ENCODE measurements at places on chromosomes 7 and 10. TPM values are rescaled to one million over a fixed set of nuclear protein-coding genes. Genes with fewer than 3 reads are reported as not detected.
A peak's percentile ranks its signal among the peaks of the same experiment; 100 is the strongest.

EPHB6 gene
- 10.9 TPM for total RNA-seq

PNLIPRP1 gene
- not detected for total RNA-seq

DNA sequence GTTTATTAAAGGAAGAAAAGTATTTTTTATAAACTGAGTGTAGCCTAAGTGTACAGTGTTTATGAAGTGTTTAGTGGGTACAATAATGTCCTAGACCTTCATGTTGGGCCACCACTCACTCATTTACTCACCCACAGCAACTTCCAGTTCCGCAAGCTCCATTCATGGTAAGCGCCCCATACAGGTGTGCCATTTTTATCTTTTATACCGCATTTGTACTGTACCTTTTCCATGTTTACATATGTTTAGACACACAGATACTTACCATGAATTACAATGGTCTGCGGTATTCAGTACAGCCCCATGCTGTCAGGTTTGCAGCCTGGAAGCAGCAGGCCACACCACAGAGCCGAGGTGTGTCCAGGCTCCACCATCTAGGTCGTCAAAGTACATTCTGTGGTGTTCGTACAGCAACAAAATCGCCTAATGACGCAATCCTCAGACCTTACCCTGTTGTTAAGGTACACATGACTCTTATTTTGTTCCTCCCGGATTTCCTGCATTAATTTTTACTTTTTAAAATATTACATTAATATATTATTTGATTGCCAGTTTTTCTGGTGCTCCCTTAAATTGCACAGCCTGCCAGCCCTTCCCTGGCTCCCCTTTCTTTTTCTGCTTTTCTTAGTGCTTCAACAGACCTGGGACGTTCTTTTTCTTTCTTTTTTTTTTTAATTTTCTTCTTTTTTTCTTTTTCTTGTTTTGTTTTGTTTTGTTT lies 881 bp upstream of the SSBP1 start:
- peak; percentile 3 for DNase-seq

BTBD16 gene
- total RNA-seq: not detected

DNA sequence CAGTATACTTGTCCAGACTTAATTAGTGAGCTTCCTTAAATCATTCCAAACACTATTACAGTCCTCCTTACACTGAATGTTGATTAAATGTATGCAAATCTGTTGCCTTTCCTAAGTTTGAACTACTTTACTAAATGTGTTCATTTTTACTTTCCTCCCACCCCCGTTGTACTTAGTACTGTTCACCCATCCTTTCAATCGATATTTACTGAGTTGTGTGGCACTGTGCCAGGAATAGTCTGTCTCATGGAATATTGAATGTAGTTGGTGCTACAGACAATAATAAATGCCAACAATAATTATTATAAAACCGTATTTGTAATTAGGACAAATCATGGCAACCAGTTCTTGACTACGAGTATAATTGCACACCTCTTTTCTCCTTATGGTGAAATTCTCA lies 335.7 kb downstream of the GPR37 start:
- no peak for DNase-seq

SPACDR gene
- total RNA-seq: 5.4 TPM

DNA sequence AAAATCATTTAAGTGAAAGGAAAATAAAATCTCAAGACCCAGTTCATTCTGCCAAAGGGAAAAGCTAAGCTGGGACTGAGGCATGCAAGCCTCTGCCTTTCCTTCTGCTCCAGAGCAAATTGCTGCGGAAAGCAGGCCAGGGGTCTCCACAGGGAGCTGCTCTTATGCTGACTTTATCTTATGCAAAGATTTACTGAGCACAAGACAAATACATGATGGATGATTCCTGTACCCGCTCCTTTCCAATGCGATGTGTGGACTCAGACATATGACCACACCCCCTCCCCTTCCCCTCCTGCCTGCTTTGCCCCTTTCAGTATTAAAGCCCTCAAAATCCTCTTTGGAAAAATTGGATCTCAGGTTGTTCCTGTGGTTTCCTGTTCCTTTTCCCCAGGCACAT lies 74.2 kb upstream of the INSIG1 start:
- DNase-seq: no peak

UNC5B gene
- 0.12 TPM for total RNA-seq

LIPF gene
- total RNA-seq: not detected

GRCh38 chr7:21641546-21641945 lies 98.7 kb downstream of the DNAH11 start:
- DNase-seq: no peak

VAX1 gene
- total RNA-seq: not detected

DNA sequence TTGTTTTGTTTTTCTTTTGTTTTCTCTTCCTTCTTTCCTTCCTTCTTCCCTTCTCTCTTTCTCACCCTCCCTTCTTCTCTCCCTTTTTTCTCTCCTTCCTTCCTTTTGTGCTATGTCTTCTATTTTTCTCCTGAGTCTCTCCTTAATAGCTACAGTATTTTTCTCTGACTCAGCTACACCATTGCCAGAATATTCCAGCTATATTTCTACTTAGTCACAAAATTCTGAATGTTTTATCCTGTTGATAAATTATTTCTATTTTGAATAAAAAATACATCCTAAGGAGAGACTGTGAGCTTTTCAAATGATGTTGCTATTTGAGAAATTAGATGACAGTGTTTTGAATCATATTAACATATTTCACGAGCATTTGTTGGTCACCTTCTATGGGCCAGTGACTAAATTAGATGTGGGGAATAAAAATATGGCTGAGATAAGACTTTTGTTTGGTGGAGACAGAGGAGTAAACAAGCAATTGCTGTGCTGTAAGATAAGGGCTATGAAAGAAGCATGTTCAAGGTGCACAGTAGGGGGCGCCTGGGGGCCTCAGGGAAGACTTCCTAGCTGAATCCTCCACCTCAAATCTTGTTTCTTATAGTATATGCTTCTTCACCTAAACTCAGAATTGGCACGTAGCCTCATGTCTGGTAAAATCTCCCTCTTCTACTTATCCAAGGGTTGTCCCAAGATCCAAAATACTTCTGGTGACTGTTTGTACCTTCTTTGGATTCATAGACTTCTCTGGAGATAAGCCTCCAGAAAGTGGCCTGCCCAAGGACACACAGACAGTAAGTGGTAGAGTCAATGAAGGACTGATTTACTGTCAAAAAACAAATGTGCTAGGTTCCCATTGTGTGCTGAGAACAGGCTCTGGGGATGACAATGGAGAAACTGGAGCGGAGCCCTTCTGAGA lies 115.5 kb upstream of the CREB5 start:
- DNase-seq: peak; percentile 65

DNA sequence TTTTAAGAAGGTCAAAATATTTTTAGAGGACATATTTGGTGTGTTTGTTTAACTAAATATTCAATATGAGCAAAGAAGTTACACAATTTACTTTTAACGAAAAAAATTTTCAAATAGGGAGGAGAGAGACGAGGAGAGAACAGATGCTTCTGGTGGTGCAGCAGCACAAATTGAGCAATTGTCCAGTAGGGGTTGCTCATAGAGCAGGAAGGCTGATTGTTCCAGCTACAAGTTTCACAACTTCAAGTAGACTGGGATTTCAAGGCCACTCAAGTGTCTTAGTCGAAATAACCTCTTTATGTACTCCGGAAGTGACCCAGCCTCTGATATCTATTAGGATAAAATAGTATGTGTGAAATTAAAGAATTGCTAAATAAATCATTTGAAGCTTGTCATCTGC lies 197.9 kb downstream of the HDAC9 start:
- DNase-seq: no peak

DNA sequence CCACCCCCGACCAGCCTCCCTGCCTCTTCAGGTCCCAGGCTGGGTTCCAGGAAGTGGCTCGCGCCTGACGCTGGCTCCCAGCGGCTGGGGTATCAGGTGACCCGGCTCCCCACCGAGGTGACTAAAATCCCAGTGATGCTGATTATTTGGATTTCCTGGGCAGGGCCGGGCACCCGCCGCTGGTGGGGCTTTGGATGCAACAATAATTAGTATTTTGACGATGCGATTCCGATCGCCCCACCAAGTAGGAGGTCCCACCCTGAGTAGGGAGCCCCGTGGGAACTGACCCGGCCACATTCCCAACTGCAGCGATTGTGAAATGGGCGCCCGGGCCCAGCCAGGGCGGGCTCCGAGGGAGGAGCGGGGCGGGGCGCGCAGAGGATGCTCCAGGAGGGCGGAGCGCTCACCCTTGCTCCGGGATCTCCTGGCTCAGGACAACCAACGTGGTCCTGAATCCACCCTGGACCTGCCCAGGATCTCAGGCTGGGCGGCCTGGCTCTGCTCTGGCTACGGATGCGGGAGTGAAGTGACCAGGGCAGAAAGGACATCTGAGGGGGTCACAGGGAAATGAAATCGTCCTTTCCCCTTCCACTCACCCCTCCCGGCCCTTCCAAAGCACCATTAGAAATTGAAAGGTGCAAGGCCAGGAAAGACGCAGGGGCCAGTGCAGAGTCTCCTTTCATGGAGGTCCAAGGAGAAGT lies 32.6 kb downstream of the DUSP5 start:
- no peak for DNase-seq

DNA sequence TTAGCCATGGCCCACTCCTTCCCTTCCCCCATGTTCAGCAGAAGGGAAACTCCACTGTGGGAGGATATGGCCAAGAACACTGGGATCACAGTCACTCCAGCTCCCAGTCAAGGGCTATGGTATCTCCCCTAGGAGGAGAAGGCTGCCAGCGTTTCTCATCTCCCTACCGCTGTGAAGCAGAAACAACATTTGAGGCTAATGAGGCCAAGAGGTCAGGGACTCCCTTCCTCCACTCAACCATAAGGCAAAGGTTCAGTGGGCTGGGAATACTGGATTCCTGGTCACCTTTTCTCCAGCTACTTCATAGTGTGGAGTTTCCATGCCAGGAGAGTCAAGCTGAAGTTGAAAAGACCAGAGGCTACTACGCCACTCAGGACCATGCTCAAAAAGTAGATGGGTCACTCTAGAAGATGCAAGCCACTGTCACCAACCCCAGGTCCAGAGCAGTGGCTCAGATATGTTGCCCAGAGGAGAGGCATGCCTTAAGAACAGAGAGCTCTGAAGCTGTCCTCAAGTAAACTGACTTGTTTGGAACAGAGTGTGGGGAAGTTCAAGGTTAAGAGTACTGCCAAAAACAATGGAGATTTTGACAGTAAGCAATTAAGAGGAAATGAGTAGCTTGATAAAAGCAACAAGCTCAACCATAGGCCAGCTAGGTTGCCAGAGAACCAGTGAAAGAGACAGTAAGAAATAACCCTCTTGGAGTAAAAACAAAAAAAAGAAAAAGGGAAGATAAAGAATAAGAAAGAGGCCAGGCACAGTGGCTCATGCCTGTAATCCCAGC lies 3.8 kb upstream of the TMEM140 start:
- DNase-seq: no peak

- no peak for DNase-seq
These were observed 8.4 kb upstream of the PTN start for GRCh38 chr7:137351941-137352340.

LOXL4 gene
- total RNA-seq: not detected

DUS4L gene
- 16.3 TPM for total RNA-seq

GSAP gene
- 5.0 TPM for total RNA-seq

DNA sequence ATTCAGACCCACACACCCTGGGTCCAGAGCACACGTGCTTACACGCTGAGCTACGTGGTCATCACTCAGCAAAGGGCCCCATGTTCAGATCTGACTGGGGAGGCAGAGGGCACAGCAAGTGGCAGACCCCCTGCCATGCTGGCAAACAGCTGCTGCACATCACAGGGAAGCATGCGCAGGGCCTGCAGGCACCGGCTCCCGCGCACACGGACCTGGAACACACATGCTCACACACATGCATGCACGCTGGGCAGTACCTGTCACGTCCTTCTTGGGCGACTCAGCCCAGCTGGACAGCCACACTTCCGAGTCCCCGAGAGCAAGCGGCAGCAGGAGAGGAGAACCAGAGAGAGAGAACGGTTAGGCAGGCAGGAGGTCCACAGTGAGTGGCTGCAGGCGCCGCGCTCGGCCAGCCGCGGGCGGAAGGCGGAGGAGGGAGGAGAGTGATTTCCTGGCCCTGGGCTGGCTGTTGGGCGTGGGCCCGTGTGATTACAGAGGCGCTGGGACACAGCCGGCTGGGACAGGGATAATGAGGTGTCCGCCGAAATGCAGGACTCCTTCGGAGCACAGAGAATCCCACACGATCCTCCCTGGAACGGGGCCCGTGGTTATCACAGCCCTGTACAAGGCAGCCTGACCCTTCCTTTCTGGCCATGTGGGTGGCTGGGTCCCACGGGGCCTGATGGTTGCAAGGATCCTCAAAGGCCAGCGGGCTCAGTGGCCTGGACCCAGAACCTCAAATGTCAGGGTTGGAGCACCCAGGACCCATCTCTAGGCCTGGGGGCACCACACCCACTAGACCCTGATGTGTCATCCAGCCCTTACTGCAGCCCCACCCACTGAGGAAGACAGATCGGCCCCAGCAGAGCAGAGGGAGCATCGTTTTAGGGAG lies 175.1 kb downstream of the NEURL1 start:
- DNase-seq: no peak

DNA sequence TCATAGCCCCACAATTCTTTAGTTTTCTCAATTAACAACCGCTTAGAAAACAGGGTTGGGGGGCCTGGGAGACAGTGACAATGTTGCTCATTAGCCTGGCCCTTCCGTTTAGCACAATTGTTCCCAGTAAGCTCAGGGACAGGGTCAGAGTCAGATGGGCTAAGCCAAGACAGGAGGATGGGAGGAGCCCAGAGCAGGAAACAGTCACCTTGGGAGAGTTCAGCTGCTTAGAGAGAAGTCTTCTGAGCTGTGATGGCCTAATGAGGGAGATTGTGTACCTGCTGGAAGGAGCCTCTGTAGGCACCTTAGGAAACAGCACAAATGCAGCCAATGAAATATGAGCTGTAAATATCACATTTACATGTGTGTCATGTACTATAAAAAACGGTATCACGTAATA lies 35.9 kb downstream of the SVOPL start:
- no peak for DNase-seq

ACSL5 gene
- 54.5 TPM for total RNA-seq

DNA sequence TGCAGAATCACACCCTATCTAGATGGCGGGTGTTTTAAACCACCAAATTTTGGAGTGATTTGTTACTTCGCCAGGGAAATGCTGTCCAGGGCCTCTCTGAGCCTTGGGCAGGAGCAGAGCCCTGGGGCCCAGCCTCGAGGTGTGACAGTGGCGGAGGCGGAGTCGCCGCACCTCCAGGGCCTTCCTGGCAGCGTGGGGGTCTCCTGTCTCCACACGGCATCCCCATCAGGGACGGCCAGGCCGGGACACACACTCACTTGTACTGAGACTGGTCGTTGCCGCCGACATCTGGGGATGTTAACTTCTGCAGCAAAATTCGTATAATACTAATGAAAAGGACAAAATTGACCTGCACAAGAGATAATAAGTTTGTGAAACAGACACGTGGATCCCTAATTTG lies 110.7 kb downstream of the VIPR2 start:
- no peak for DNase-seq

ADAP1 gene
- total RNA-seq: 29.4 TPM

HGF gene
- total RNA-seq: not detected

Measured in activated T-cell treated with anti-CD3 and anti-CD28 coated beads, Interleukin-2, amount 50 U/mL, for 72 hours (primary cell).